Activated naive CD4-positive, alpha-beta T cell treated with anti-CD3 and anti-CD28 coated beads for 36 hours (primary cell): ENCODE measurements at places on chromosomes 7 and 10. TPM values are rescaled to one million over a fixed set of nuclear protein-coding genes. Genes with fewer than 3 reads are reported as not detected.

RBM20 gene
- total RNA-seq = 0.40 TPM

- no peak overlapping the region for H3K27ac ChIP-seq
- no peaks in the 10 kb centered on the region for H3K27me3 ChIP-seq
- no peaks in the 10 kb centered on the region for H3K4me1 ChIP-seq
- no peak overlapping the region for H3K4me3 ChIP-seq
- no peak for DNase-seq
Measured at GRCh38 chr10:54131833-54132232, 669.2 kb downstream of the PCDH15 start.

DNA sequence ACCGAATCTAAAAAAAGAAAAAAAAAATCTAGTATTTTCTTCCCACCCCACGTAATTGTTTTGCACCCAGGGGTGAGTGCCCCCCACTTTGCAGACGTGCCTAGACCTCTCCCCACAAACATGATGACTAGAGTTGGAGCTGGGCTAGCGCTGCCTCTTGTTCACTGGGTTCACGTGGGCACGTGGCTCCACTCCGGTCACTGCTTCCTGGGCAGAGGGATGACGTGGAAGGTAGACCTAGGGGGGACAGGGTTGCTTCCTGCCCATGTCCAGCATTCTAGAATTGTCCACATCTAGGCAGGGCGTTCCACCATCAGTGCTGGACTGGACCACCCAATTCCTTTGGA is 861 bp upstream of the LIMK1 start:
- H3K27me3 ChIP-seq = no peaks in the 10 kb centered on the region
- peaks cover 10% of the 10 kb centered on the region for H3K4me1 ChIP-seq
- peak overlapping the region; percentile 43 for H3K4me3 ChIP-seq
- H3K27ac ChIP-seq = no peak overlapping the region
- peaks cover 4% of the 10 kb centered on the region for H3K36me3 ChIP-seq

DNA sequence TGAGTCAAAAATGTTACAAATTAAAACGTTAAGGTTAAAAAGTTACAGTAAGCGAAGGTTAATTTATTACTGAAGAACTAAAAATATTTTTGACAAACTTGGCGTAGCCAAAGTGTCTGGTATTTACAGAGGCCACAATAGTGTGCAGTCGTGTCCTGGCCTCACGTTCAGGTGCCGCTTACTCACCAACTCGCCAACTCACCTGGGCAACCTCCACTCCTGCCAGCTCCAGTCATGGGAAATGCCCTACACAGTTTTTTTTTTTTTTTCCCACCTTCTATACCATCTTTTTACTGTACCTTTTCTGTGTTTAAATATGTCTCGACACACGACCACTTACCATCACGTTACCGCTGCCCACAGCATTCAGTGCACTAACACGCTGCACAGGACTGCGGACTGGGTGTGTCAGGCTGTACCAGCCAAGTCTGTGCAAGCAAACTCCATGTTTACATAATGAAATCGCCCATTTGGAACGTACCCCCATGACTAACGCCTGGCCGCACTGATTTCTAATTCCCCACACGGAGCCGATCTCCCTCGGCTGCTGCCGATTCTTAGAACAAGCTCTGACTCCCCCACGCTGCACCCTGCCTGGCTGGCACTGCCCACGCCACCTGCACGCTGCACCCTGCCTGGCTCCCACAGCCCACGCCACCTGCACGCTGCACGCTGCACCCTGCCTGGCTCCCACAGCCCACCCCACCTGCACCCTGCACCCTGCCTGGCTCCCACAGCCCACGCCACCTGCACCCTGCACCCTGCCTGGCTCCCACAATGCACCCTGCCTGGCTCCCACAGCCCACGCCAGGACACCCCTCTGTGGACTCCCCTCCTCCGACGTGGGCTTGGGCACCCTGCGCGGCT is 203.1 kb downstream of the ZMYND11 start:
- peaks cover 5% of the 10 kb centered on the region for H3K4me1 ChIP-seq
- no peak for DNase-seq
- no peak overlapping the region for H3K27ac ChIP-seq
- no peaks in the 10 kb centered on the region for H3K36me3 ChIP-seq
- H3K27me3 ChIP-seq = no peaks in the 10 kb centered on the region
- H3K4me3 ChIP-seq = no peak overlapping the region

ANXA11 gene
- total RNA-seq = 142 TPM

GRCh38 chr10:90945491-90946070 is 24.7 kb upstream of the ANKRD1 start:
- H3K4me1 ChIP-seq = peaks cover 9% of the 10 kb centered on the region
- no peak overlapping the region for H3K27ac ChIP-seq
- H3K36me3 ChIP-seq = no peaks in the 10 kb centered on the region
- no peak overlapping the region for H3K4me3 ChIP-seq
- H3K27me3 ChIP-seq = no peaks in the 10 kb centered on the region

GRCh38 chr10:59628965-59629364 is 80.7 kb downstream of the SLC16A9 start:
- H3K4me3 ChIP-seq = no peak overlapping the region
- H3K27me3 ChIP-seq = no peaks in the 10 kb centered on the region
- H3K4me1 ChIP-seq = peaks cover 3% of the 10 kb centered on the region
- no peak for DNase-seq
- no peaks in the 10 kb centered on the region for H3K36me3 ChIP-seq
- no peak overlapping the region for H3K27ac ChIP-seq

DNA sequence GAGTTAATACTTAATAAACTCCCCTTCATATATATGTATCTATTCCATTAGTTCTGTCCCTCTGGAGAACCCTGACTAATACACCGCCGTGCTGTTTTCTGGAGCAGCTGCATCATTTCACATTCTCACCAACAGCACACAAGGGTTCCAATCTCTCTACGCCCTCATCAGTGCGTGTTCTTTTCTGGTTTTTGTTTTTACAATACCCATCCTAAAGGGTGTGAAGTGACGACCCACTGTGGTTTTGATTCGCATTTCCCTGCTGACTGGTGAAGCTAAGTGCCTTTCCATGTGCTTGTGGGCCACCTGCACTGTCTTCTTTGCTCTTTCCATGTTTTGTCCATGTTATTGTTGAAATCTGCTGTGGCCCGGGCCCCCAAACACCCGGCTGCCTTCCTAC is 11.0 kb upstream of the INSIG1 start:
- H3K27me3 ChIP-seq = no peaks in the 10 kb centered on the region
- DNase-seq = peak; percentile 30
- no peaks in the 10 kb centered on the region for H3K36me3 ChIP-seq
- H3K4me3 ChIP-seq = no peak overlapping the region

DNA sequence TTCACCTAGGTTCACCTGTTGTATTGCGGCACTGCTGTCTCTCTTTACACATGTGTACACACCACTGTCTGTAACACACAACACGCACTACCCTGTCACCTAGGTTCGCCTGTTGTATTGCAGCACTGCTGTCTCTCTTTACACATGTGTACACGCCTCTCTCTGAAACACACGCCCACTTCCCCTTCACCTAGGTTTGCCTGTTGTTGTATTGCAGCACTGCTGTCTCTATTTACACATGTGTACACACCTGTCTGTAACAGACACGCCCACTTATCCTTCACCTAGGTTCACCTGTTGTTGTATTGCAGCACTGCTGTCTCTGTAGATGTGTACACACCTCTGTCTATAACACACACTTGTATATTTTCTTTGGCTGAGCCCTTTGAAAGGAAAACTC is 51.5 kb downstream of the WDR37 start:
- no peak overlapping the region for H3K27ac ChIP-seq
- DNase-seq = no peak
- peaks cover 53% of the 10 kb centered on the region for H3K36me3 ChIP-seq
- peaks cover 33% of the 10 kb centered on the region for H3K4me1 ChIP-seq
- no peak overlapping the region for H3K4me3 ChIP-seq

NUDT13 gene
- 0.72 TPM for total RNA-seq

GRCh38 chr10:43053825-43054224 is 23.0 kb upstream of the RET start:
- no peak for DNase-seq
- no peaks in the 10 kb centered on the region for H3K36me3 ChIP-seq
- no peak overlapping the region for H3K27ac ChIP-seq
- no peak overlapping the region for H3K4me3 ChIP-seq
- H3K27me3 ChIP-seq = peaks cover 12% of the 10 kb centered on the region
